ENCODE measurements at places on chromosomes 4 and X.

- no peak for DNase-seq
Measured at GRCh38 chr4:174248407-174248806, 35.1 kb downstream of the FBXO8 start.

GRCh38 chrX:109393859-109394258, 88.0 kb downstream of the GUCY2F start:
- DNase-seq = no peak

DNA sequence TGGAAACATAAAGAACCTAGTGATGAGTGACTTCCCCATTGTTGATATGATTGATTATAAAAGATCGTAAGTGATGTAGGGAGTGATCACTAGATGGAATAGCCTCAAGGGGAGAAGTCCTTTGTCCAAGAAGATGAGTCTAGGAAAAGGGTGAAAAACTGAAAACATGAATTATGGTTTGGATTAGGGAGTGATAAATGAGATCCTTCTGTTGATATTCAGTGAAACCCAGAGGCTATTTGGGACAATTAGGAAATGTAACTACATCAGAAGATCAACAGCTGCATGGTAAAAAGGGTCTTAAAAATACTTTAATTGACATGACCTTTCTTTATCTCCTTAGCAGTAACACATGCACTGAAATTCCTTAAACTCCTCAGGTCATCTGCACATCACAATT, 124.0 kb upstream of the UNC5C start:
- DNase-seq = no peak

DNA sequence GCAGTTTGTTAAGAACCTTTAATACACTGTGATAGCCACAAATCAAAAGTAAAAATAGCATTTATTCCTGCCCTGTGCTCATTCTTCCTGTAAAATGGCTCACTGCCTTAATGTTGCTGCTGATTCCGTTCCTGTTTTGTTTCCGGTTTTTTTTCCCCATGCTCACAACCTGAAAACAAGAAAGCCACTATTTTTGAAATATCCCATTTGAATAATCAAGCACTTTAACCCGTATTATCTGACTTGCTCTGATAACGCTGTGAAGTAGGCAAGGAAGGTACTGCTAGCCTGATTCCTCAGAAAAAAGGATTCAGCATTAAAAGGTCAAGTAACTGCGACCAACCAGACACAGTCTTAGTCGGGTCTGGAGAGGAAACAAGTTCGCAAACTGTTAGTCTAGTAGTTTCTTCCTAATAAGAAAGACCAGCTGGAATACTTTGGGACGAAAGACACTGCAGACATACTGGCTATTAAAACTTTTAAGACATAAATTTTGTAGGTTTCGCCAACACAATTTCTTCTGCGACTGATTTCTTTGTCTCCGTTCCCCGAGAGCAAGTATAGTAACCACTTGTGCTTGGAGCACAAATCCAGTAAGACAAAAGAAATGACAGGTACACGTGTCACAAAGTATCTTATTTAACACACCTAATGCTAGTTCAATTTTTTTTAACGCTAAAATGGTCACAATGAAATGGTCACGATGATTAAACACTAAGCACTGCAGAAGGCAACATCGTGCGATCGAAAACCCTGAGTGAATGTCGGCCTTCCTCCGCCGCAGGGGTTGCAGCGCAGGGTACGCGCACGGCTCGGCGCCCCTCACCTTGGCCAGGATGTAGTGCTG, 802 bp downstream of the COX18 start:
- no peak for DNase-seq

DNA sequence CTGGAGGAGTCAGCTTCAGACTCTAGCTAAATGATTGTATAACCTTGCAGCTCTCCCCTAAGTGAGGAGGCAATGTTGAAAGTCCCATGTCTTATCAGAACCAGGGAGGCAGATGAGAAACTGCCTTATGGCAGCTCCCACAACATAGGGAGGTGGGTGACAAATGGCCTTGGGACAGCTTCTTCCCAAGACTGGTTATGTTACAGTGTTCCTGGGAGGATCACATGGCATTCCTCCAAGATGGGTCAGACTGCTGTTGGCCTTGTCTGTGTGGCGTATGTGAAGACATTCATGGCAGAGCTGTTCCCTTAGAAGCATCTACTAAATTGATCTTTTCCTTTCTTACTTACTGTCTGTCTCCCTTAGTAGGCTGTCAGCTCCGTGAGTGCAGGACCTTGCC, 42.0 kb downstream of the HPRT1 start:
- no peak for DNase-seq

- DNase-seq = no peak
Measured at GRCh38 chr4:168722391-168722790, 225.5 kb downstream of the PALLD start.

GRCh38 chr4:26748811-26749210, 111.8 kb upstream of the STIM2 start:
- no peak for DNase-seq

- DNase-seq = no peak
Measured at GRCh38 chr4:162408309-162408708, 244.5 kb upstream of the FSTL5 start.

- no peak for DNase-seq
Measured at GRCh38 chr4:16642897-16643296, 255.5 kb downstream of the LDB2 start.

DNA sequence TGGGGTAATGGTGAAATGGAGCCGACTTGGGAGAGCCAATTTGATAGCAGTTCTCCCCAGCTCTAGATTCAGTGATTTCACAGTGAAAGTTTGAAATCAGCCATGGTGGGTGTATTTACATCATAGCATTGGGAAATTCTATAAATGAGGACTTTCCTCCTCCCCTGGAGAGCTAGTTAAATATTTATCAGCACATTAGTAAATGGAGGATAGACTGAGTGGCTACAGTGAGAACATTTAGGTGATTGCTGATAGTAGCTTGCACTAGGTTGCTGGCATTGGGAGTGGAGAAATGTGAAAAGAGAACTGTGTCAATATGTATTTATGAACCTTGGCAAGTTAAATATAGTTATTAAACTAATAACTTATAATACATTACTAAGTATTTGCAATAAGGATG, 347.3 kb downstream of the CCSER1 start:
- no peak for DNase-seq

DNA sequence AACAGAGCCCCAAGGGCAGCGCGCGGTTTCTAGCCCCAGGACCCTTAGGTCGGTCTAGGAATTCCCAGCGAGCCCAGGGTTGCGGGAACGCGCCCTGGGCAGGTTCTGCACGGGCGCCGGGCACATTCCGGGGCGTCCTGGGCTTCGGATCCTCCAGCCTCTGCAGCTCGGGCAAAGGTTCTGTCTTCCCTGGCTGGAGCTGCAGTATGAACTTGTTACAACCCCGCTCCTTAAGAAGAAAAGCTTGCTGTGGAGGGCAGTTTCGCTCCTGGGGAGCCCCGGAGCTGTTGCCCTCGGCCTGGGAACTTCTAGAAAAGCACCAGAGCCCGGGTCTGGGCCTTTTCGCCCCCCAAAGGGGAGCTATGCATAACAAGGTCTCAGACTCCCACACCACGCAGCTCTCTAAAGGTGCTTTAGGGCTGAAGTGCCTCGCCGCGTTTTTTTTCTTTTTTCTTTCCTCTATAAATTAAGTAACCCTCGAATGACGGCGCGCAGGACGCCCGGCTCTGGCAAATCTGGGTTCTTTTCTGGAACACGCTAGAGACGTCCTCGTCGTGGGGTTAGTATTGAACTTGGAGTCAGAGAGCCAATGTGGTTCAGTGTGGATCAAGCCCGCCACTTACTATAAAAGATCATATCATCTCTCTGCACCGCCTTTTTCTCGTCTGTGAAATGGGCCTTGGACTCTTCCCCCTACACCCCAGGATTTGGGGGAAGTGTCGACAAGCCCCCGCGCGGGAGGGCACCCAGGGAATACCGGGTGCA, 5.7 kb downstream of the MSX1 start:
- no peak for DNase-seq

DNA sequence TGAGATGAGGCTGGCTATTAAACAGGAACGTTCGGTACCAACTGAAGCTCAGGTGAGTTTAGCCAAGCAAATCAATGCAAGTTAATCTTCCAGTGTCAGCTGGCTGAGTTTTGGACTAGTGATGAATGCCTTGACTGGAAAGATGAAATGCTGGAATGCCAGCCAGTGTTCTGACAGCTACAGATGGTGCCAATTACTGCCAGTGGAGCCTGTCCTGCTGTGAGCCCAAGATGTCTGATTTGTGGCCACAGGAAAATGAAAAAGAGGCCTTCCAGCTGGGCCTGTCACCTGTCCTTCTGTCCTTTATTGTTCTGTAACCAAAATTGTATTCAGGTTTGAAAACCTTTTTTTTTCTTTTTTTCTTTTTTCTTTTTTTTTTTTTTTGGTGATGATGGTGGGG, 223.1 kb downstream of the AFF2 start:
- DNase-seq = no peak

GRCh38 chr4:77308843-77309242, 151.8 kb downstream of the CCNG2 start:
- no peak for DNase-seq

- DNase-seq = no peak
Measured at GRCh38 chr4:3046162-3046561, 28.2 kb downstream of the HTT-AS start.

GRCh38 chr4:153115322-153116290, 88.6 kb upstream of the TRIM2 start:
- no peak for DNase-seq

- no peak for DNase-seq
Measured at GRCh38 chr4:185261946-185262345, 52.5 kb downstream of the SNX25 start.

DNA sequence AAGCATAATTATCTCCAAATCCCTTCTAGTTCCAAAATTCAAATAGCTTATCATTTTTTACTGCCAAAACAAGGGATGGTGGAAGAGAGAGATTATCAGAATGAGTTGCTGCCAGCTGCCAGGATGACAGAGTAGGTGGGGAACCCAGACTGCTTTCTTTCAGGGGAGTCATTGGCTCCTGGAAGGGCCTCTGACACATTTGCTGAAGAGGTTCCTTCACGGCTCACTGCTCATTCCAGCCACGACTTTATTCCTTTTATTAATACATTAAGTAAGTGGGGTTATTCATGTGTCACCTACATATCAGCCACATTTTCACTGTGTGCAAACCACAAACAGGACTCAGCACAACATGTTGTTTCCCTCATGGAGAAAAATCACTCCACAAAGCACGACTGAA, 12.7 kb upstream of the SMIM43 start:
- no peak for DNase-seq

DNA sequence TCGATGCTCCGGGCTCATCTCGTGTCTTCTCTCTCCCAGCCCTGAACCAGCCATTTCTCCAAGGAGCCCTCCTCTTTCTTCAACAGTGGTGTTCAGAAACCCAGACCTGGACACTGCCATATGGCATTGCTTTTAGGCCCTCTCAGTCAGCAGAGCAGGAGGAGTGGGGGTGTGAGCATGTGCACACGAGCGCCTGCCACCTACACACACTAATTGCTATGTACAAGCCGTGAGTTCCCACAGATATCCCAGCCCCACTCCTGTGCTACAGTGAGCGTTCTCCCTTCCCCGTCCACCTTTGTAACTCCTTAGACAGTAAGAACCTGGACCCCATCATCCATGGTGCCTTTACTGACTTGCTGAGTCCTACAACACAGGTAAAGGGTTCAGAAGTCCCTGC, 53.8 kb downstream of the TNIP2 start:
- no peak for DNase-seq
